ENCODE measurements at places on chromosomes 13 and 19.

GRCh38 chr13:32538143-32538620, 413 bp downstream of the N4BP2L2 start:
- no peak for DNase-seq

DNA sequence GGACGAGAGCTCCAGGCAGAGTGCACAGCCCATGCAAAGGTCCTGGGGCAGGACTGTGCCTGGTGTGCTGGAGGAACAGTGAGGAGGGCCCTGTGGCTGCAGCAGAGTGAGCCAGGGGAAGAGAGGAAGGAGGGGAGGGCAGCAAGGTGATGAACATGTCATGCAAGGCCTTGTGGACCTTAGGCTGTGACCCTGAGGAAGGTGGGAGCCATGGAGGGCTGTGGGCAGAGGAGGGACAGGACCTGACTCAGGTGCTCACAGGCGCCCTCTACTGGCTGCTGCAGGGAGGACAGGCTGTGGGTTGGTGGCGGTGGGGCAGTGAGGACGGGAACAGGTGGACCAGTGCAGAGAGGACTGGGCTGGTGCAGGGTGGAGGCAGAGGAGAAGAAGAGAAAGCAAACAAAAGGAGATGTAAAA, 170.3 kb downstream of the PTPRS start:
- no peak for DNase-seq

- no peak for DNase-seq
Observed at GRCh38 chr19:49390929-49391359, 2.9 kb downstream of the KASH5 start.

GRCh38 chr13:97695684-97696083, 257.8 kb upstream of the IPO5 start:
- no peak for DNase-seq
